Upper lobe of right lung (tissue), 1 donor: ENCODE measurements at places on chromosomes 11 and 22. TPM values are rescaled to one million over a fixed set of nuclear protein-coding genes. Genes with fewer than 3 reads are reported as not detected.

CABP4 gene
- 3.2 TPM for total RNA-seq

DAGLA gene
- 6.0 TPM for total RNA-seq

KRTAP5-8 gene
- total RNA-seq, result not detected

LRRC10B gene
- total RNA-seq, result 0.29 TPM

ANGPTL5 gene
- total RNA-seq, result 0.23 TPM

KRTAP5-2 gene
- total RNA-seq, result not detected

TMPRSS5 gene
- total RNA-seq, result 0.69 TPM

KRTAP5-7 gene
- 0.46 TPM for total RNA-seq

BATF2 gene
- 7.5 TPM for total RNA-seq

ZBTB16 gene
- total RNA-seq, result 221 TPM

SLC5A1 gene
- 1.3 TPM for total RNA-seq

OR6A2 gene
- total RNA-seq, result not detected

OR5AS1 gene
- total RNA-seq, result not detected

MMP11 gene
- total RNA-seq, result 1.9 TPM

OR52N4 gene
- total RNA-seq, result 0.93 TPM

OR52I2 gene
- not detected for total RNA-seq

B4GALNT4 gene
- 1.9 TPM for total RNA-seq

TOP3B gene
- 24.8 TPM for total RNA-seq

APOBEC3C gene
- total RNA-seq, result 25.3 TPM

SEZ6L gene
- total RNA-seq, result 0.32 TPM

ZFTA gene
- total RNA-seq, result 9.5 TPM
